Forelimb muscle (tissue), 1 donor: ENCODE measurements at places on chromosomes 11 and 22. TPM values are rescaled to one million over a fixed set of nuclear protein-coding genes. Genes with fewer than 3 reads are reported as not detected.

The SCGB2A2 gene
- not detected for polyA plus RNA-seq

The UBQLNL gene
- 0.18 TPM for polyA plus RNA-seq

- no peak for DNase-seq
Observed at GRCh38 chr22:32050678-32051515, 7.8 kb downstream of the SLC5A1 start.

- no peak for DNase-seq
Observed at GRCh38 chr11:19660076-19660475, 52.6 kb upstream of the NAV2 start.
